ENCODE measurements at places on chromosomes 2 and 18.

DNA sequence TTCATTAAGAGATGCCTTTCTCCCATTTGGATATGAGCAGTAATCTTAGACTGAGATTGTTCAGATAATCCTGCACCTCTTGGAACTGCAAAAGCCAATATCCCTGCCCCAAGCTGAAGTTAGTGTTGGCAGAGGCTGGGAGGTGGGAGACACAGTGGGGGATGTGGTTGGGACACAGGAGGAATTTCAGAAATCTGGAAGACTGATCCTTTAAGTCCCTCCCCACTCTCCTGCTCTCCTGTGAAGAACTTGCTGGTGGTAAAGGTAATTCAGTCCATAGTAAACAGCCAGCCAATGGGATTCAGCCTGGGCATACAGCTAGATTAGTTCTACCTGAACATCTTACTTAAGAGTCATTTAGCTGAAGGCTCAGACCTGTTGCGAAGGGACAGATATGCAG, 50.0 kb upstream of the TMEM178A start:
- ATAC-seq: no peak

- no peak for ATAC-seq
Observed at GRCh38 chr2:83420993-83421392, 1038.1 kb downstream of the SUCLG1 start.

- no peak for ATAC-seq
Observed at GRCh38 chr18:6286585-6286984, 128.1 kb downstream of the L3MBTL4 start.

GRCh38 chr2:28709101-28709500, 42.5 kb upstream of the PPP1CB start:
- peak; percentile 43 for ATAC-seq

DNA sequence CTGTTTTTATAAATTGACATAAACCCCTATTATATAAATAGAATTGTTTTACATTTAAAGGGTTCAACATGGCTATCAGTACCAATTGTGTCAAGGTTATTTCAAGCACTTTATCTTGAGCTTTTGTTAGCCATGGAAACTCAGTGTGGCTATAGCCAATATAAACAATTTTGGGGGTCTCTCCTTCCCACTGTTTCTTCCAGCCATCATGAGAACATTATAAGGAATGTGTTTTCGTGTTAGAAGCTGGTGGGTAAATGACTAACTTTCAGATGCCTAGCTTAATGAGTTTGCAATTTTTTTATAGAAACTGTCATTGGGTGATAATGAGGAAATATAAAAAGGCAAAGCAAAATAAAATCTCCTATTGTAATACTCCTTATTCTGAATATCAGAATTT, 153.5 kb upstream of the FOSL2 start:
- ATAC-seq: no peak

GRCh38 chr18:10030816-10031541, 117.2 kb downstream of the VAPA start:
- ATAC-seq: no peak

DNA sequence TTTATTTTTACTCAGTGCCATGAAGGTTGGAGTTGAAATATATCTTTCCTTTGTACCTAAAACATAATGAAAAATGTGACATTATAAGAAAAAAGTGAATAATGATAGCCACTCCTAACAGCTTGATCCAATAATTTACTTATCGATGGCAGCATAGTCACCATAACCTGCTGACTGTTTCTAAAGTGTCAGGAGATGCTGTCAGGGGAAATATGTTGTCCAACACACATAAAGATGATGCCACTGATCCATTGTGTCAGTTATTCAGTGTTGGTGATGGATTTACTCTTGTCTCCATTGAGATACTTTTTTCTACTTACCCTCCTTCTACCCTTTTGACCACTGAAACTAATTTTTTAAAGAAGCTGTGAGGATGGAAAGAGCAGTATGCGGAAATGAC, 1006.9 kb upstream of the TMEFF2 start:
- ATAC-seq: no peak

DNA sequence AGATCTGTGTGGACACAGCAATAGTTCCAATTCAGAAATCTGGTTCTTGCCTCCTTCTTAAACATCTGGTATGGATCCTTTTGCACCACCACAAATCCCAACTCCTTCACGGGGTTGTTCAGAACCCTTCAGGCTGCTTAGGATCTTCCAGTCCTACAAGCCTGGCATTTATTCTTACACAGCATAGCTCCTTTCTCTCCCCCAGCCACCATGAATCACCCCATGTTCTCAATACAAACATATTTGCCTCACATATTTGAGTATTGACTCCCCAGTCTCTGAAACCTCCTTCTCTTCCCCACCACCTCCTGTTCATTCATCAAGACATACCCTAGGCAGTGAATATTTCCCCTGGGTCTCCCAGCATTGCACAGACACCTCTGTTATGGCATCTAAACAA, 155.2 kb downstream of the ALK start:
- no peak for ATAC-seq

- no peak for ATAC-seq
Observed at GRCh38 chr2:109247812-109248211, 118.8 kb downstream of the SH3RF3 start.

GRCh38 chr2:37784071-37784758, 112.8 kb upstream of the CDC42EP3 start:
- ATAC-seq: no peak

- peak; percentile 75 for ATAC-seq
Observed at GRCh38 chr2:105375001-105375561, 23.8 kb downstream of the FHL2 start.

GRCh38 chr2:152715854-152716428, 1.3 kb downstream of the PRPF40A start:
- no peak for ATAC-seq

DNA sequence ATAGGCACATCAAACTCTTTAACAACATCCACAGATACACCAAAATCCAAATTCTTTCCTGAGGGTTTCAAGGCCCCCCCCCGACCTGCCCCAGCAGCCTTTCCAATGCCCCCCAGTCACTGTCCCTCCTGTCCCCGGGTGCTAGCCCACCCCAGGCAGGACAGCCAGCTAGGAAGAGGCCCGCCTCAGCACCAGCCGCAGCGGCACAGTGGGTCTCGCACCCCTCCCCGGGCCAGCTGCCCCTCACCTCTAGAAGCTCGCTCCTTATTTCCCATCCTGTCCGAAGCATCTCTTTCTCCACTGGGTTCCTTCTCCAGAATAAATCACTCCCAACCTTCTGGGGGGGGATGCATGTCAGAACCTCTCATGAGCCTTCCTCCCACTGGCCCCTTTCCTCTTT, 69.4 kb downstream of the FBXO15 start:
- ATAC-seq: no peak

DNA sequence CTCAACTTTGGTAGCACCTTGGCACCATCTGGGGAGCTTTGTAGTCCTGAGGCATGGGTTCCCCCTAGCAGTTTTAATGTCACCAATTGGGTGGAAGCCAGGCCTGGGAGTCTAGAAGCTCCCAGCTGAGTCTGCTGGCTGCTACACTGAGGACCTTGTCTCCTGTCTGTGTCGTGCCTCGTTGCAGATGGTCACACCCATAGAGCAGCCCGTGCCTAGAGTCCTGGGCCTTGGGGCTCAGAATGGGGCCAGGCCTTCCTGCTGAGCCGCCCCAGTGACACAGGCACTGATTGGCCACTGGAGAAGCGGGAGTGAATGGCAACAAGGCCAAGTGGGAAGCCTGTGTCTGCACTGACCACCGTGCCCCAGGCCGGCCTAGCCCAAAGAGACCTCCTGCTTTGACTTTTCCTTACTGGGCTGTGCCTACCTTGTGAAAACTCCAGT, 113.2 kb downstream of the SH3RF3 start:
- ATAC-seq: peak; percentile 23

DNA sequence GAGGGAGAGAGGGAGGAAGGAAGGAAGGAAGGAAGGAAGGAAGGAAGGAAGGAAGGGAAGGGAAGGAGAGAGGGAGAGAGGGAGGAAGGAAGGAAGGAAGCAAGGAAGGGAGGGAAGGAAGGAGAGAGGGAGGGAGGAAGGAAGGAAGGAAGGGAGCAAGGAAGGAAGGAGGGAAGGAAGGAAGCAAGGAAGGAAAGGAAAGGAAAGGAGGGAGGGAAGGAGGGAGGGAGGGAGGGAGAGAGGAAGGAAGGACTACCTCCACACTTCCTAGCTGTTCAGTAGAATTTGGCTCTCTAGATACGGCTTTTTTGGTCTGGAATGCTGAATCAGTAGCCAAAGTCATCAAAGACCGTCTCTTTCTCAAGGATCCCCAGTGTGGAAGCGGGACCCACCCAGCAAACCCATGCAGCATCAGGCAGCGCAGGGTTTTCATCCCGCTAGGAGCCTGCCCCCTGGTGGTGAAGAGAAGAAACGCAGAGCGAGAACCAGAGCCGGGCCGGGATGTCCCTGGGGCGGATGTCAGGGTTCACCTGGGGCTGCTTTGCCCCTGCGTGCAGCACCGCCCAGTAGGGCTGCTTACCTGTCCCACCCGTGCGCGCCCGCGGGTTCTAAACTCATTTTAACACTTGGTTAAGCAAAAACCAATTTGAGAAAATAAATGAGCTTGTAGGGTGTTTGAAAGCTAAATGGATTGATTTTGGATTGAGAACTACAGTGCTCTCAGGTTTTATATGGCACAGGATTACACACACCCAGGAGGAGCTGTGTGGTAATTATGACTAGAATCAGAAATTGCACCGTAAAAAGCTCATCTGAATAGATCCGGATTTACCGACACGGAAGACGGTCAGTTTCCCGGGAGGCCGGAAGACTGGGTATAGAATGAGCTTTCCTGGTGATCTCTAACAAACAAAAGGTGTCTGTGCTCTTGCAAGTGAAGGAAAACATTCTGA, 48.1 kb upstream of the ARL4C start:
- peak; percentile 57 for ATAC-seq

DNA sequence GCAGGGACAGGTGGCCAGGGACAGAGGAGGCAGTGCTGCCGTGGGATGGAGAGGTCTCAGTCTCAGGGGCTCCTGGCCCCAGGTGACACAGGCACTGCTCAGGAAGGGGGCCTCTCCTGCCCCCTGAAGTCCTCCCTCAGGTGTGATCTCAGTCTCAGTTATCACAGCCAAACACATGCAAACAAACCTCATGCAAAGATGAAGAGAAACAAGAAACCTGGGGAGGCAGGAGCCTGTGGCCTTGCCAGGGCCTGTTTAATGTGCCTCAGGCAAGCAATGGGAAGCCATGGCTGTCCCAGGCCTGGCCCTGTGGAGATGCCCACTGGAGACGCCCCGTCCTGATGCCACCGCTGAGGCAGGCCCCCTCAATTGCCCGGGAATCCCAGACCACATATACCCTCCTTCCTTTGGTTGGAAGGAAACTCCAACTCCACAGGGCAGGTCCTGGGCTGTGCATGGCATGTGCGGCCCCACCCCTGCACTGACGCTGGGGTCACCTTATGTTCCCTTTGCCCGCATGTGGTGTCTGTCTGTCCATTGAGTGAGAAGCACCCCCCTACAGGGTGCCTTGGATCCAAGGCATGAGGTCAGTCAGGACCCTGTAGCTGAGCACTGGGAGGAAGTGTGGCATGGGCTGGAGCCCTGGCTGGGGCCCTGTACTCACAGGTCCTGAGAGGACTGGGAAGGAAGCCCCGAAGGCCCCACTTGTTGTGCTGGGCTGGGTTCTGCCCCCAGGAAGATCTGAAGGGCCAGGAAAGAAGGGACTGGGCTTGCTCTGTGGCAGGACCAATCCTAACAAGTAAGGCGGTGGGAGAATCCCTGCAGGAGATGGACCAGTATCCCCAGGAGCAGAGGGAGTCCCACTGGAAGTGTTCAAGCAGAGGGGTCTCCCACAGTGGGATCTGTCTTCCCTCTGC, 68.8 kb upstream of the RAB6C start:
- ATAC-seq: no peak

GRCh38 chr2:143720095-143720664, 591.0 kb downstream of the ARHGAP15 start:
- ATAC-seq: no peak

DNA sequence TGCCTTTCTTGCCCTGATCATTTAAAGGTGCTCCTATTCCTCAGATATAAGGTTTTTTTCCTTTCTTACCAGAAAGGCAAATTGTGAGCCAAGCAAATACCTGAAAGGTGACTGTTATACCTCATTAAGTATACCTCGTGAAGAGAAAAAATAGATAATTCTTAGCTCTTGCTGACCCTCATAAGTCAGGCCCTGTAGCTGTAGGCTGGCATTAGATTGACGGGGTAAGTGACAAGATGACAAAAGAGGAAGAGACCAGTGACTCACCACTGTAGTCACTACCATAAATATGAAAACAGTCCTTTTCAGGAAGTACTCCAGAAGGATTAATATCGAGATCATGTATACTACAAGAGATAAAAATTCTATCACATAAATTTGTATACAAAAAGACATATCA, 104.6 kb downstream of the PTPN4 start:
- no peak for ATAC-seq

GRCh38 chr2:71928734-71929481, 218.8 kb downstream of the CYP26B1 start:
- ATAC-seq: no peak

DNA sequence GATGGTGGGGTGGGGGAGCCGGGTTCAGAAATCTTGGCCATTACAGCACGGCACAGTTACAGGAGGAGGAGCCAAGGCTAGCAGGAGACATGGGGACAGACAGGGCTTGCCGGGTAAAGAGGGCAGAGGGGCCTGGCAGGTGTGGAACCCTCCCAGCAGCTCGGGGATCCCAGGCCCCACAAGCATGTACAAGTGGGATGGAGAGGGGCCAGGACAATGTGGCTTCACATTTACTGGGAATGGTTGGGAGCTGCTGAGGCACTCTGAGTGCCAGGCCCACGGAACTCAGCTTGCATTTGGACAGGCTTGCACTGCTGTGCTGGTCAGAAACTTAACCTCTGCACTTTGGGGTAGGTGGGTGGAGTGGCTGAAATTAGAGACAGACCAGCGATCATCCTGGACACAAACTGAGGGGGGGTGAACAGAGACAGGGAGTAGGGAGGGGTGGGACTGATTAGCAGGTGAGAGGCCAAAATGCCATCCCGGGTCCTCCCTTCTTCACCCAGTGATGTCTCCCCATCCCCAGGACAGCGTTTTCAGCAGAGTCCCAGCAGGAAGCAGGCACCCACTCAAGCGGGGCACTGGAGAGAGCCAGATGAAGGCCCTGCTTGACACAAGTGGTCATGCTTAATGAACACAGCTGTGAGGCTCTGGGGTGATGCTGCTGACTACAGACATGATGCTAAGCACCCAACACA, 9.6 kb downstream of the PER2 start:
- no peak for ATAC-seq

- ATAC-seq: no peak
Observed at GRCh38 chr2:229104974-229105387, 166.1 kb downstream of the PID1 start.

- ATAC-seq: no peak
Observed at GRCh38 chr2:227783404-227784138, 30.1 kb upstream of the CCL20 start.

GRCh38 chr2:161088658-161089350, 71.4 kb upstream of the TANK start:
- no peak for ATAC-seq

GRCh38 chr2:112006076-112006410, 49.0 kb upstream of the TMEM87B start:
- peak; percentile 49 for ATAC-seq

DNA sequence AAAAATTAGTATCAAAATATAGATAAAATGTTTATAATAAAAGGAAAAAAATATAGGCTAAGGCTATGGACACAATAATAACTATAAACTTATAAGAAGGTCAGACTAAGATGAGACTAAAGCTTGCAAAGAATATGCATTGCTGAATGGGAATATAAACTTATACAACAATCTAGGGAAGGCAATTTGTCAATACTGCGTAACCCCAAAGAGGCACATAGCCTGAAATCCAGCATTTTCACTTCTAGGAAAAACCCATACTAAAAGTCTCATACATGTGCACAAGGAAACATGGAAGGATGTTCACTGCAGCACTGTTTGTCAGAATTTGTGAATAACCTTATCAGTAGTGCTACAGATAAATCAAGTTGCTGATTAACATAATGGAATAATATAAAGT, 45.5 kb downstream of the FANCL start:
- no peak for ATAC-seq

- ATAC-seq: no peak
Observed at GRCh38 chr18:67646890-67647289, 130.4 kb upstream of the DSEL start.

Measured in gastroesophageal sphincter (tissue), 4 donors.